Muscle of leg (tissue), 16 donors: ENCODE measurements at places on chromosomes 2 and 18. TPM values are rescaled to one million over a fixed set of nuclear protein-coding genes. Genes with fewer than 3 reads are reported as not detected.

GRCh38 chr2:191869178-191869577 is 22.3 kb upstream of the CAVIN2 start:
- no peak for DNase-seq

GRCh38 chr2:43218155-43218701 is 8.2 kb downstream of the ZFP36L2 start:
- DNase-seq, result peak; percentile 80

GRCh38 chr18:13273800-13274199 is 55.2 kb downstream of the LDLRAD4 start:
- DNase-seq, result peak; percentile 48

GRCh38 chr18:73235491-73235890 is 367.7 kb upstream of the NETO1 start:
- DNase-seq, result no peak

GRCh38 chr18:75208155-75208835 is 644 bp downstream of the PTGR3 start:
- DNase-seq, result peak; percentile 79

Gene KLHL30
- 13.9 TPM for polyA plus RNA-seq

Gene UGT1A1
- 0.10 TPM for polyA plus RNA-seq

Gene ALPP
- not detected for polyA plus RNA-seq

Gene DSG3
- polyA plus RNA-seq, result not detected
